Foreskin melanocyte (primary cell): ENCODE measurements at places on chromosomes 1 and 21.
A peak's percentile ranks its signal among the peaks of the same experiment; 100 is the strongest.

GRCh38 chr1:245336149-245336983 lies 181.6 kb downstream of the KIF26B start:
- DNase-seq = no peak

- DNase-seq = no peak
Observed at GRCh38 chr1:97770376-97770775, 150.5 kb downstream of the DPYD start.

DNA sequence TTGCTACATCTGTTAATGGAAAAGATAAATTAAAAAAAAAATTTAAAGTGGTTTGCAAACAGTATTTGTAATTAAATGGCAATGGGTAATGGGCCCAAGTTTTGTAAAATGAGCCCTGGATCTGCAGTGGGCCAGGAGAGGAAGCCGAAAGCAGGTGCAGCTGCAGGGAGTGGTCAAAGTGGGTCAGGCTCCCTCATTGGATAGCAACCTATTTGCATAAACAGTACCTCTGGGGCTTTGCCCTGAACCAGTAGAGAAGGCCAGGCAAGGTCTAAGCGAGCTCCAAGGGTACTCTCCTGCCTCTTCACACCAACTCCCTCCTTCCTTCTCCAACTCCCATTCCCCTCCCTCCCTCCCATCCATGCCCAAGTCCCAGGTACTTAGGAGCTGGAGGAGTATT lies 138.9 kb downstream of the HMGB4 start:
- DNase-seq = no peak

DNA sequence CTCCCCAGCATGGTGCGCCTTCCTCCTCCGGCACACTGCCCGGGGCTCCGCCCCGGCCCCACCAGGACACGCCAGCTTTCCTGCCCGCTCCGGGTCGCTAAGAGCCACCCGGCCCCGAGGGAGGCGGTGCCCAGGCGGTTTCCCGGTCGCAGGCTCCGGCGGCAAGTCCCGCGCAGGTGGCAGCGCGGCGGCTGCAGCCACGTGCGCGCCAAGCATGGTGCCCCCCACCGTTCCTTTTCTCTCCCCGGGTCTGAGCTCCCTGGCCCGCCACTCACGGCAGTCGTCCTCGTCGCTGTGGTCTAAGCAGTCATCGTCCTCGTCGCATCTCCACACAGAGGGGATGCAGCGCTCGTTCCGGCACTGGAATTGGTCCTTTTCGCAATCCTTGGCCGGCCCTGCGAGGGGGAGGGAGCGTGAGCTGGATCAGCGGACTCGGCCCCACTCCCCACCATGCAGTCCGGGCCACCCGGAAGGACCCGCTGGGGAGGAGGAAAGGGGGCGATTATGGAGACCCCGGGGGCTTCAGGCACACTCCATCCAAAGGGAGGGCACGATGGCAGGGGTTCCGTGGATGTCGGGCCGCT lies 1.2 kb downstream of the LRP8 start:
- DNase-seq = peak; percentile 32

DNA sequence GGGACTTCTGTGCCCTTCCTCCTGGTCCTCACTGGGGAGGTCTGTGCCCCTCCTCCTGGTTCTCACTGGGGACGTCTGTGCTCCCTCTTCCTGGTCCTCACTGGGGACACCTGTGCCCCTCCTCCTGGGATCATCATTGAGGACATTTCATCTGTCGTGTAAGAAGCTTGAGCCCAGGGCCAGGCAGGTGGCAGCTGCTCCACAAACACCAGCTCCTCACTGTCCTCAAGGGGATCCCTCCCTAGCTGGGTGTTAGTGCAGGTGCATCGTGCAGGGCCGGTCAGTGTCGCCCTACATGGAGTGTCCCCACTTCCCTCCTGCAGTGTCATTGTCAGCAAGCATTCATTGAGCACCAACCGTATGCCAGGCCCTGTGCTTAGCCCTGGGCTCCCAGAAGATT lies 312.7 kb downstream of the PTPRU start:
- no peak for DNase-seq

DNA sequence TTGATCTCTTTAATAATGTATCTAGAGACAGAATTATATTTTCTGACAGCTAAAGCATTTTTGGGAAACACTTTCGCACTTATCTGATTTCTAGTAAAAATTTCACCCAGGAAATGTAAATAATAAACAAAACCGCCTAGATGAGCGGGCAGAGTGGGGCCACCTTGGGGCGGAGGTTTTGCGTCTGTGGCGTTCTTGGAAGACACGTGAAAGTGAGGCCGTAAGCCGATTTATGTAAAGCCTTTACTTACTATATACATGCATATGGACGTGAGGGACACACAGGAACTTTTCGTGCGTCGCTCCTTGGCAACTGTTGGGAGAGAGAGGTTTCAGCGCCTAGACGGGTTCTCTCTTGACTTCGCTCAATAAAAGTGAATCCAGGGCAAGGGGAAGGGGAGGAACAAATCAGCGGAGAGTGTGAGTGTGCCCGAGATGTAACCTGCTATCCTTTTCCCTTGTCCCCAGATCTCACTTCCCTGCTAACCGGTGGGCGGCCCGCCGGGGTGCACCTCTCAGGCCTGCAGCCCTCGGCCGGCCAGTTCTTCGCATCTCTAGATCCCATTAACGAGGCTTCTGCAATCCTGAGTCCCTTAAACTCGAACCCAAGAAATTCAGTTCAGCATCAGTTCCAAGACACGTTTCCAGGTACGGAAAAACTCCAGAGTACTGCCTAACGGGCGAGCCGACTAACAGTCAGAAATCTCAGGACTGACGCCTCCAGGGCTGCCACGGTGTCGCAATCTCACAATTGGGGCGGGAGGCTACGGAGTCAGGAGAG lies 1.7 kb downstream of the HLX start:
- no peak for DNase-seq

DNA sequence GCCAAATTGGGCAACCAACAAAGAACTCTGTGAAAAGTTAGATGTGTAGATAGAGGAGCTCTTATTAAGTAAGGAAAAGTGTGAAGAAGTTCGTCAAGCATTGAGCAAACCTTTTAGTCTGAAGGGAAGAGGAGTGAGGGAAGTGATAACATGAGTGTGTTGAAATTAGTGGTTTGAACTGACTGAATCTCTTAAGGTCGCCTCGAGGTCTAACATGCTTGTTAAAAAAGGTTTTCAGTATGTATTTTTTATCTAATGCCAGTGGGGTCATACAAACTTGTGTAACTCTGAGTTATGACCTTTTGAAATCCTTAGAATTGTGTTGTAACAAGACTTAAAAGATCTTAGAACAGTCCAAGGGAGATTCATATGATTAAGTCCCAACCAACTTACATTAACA lies 34.1 kb downstream of the SOAT1 start:
- DNase-seq = no peak

DNA sequence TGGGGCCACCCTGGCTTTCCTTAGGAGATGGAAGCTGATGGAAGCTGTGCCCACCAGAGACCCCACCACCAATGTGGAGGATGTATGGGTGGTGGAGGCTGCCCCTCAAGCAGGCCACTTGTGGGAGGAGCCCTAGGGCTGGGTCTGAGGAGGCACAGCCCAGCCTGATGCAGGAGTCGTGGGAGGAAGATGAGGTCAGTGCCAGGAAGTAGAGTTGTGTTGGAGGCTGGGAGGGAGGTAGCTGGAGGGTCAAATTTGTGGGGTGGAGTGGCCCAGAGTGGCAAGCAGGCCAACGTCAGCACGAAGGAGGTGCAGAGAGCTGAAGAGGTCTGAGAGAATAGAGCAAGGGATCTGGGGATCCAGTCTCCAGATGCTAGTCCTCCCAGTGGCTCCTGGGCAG lies 119.0 kb upstream of the USP24 start:
- DNase-seq = no peak

GRCh38 chr1:98002288-98002687 lies 81.5 kb upstream of the DPYD start:
- no peak for DNase-seq

GRCh38 chr1:3370856-3371703 lies 83.4 kb upstream of the ARHGEF16 start:
- DNase-seq = no peak

- peak; percentile 5 for DNase-seq
Observed at GRCh38 chr1:89167590-89168230, 8.1 kb downstream of the GBP7 start.

DNA sequence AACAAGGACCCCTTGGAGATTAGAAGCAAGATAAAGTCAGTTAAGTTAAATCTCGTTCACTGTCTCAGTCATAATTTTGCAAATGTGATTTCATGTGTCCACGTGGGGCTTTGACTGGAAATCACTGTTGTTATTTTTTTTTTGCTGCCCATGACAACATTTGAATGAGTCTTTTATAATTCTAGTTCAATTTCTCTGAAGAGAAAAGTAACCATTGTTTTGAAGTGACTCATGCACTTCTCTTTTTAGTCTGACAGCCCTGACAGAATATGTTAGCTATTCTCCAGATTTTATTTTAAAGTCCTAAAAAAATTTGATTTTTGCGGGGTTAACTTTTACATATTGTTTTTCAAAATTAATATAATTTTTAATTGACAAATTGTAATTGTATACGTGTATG lies 30.7 kb upstream of the NLRP3 start:
- DNase-seq = peak; percentile 83

GRCh38 chr1:201190624-201191051 lies at the start of gene IGFN1:
Gene IGFN1 (plus strand): TSS chr1:201190824. CDS start chr1:201193294, 2,470 bp downstream.
- no peak for DNase-seq

DNA sequence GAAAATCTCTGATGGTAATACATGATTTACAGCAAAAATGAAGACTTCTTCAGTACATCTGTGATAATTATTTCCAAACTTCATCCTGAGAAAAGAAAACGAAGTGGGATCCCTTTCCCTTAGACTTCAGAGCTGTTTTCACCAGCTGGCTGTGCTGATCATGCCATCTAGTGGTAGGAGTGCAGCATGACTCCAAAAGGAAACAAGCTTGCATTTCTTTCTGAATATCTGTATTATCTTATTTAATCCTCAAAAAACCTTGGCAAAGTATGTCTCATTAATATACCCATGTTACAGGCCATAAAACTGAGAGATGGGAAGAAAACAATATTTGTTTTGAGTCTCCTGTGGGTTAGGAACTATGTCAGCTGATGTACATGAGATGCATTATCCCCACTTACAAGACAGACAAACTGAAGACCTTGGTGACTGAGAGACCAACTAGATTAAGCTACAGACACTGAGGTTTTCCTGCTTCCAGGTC lies 9.8 kb upstream of the GJA8 start:
- DNase-seq = peak; percentile 48

DNA sequence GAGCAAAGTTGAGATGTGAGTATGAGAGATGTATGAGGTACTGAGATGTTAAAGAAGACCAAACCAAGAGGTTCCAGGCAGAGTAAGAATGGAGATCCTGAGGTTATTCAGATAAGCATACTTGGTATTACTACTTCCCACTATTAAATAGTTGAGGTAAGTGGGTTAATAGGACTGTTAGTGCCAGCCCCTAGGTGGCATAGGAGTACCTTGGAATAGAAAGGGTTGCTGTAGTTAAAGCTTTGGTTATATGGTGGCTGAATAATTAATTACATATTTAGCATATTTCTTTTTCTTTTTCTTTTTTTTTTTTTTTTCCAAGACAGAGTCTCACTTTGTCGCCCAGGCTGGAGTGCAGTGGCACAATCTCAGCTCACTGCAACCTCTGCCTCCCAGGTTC lies 397.9 kb upstream of the TMPRSS15 start:
- DNase-seq = peak; percentile 36

- no peak for DNase-seq
Observed at GRCh38 chr21:16587681-16588375, 858.0 kb downstream of the USP25 start.

- no peak for DNase-seq
Observed at GRCh38 chr21:31622397-31622796, 37.1 kb upstream of the SOD1 start.

- DNase-seq = no peak
Observed at GRCh38 chr21:15826147-15826780, 96.5 kb downstream of the USP25 start.

GRCh38 chr1:173082913-173083312 lies 32.2 kb upstream of the TNFSF18 start:
- DNase-seq = no peak

DNA sequence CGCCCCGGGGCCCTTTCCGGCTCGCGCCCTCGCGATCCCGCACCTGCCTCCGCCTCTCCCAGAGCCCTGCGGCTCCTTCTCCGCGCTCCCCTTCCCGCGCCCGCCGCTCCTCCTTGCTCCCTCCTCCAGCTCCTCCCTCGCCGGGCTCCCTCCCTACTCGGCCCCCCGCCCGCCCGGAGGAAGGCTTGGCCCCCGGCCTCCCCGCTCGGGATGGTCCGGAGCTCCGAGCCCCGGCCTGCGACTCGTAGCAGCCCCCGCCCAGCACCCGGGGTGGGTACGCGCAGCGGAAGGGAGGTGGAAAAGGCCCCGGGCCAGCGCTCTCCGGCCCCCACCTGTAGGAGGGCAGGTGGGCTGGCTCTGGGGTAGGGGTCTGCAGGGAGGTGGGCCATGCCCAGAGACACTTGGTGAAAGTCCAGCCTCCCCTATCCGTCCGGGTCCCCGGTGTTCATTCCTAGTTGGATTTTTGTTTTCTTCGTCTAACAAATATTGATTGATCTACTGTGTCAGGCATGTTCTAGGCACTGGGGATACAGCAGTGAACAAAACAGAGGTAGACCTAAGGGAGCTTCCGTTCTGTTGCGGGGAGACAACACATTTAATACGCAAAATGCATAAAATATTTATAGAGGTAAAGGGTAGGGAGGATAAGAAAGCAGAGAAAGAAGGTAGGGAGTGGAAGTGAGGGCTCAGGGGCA lies at the start of gene HTR1D:
HTR1D (minus strand) TSS at position 82 of the 695 bp plus-strand sequence. CDS start 23,283 bp downstream, outside the sequence.
- no peak for DNase-seq

DNA sequence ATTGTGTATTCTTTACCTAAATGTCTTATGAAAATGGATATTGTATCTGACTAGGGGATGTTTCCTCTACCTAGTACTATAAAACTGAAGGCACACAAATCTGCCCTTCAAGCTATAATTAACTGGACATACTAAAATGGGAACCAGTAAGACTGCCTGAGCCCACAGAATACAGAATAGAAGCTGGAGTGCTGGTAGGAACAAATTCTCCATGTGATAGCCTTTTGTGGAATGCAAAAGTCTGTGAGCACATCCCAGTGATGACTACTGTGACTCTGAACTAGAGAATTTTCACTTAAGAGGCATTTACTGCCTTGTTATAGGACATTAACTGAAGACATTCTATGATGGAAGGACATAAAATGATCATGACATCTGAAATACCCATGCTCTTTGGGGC lies 30.3 kb downstream of the KIFAP3 start:
- no peak for DNase-seq

DNA sequence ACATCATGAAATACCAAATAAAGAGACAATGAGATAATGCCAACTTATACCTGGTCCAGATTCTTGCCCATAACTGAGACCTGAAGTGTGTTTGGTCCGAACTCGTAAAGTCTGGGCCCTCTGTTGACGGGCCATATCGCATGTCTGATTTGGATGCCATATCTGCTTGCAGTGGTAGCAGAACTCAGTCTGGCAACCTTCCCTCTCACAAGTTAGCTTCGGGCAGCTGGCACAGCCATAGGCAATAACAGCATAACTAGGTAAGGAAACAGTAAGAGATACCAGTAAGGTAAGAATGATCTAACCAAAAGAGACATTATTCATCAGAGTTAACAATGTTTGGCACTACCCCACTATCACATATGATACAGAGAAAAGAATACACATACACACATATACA lies 15.1 kb downstream of the RNF19B start:
- no peak for DNase-seq
